Adrenal gland (tissue), 19 donors: ENCODE measurements at places on chromosomes 13 and 19.

GRCh38 chr19:34365463-34366401 lies 736 bp downstream of the GPI start:
- peak; percentile 75 for DNase-seq

- no peak for DNase-seq
These were observed 800.5 kb upstream of the KLHL1 start for GRCh38 chr13:70908795-70909194.

GRCh38 chr13:69641773-69642172 lies 465.9 kb upstream of the ATXN8OS start:
- DNase-seq: no peak

- DNase-seq: peak; percentile 18
These were observed 427 bp downstream of the RTBDN start for GRCh38 chr19:12833738-12834565.

- no peak for DNase-seq
These were observed 131.4 kb downstream of the TNFRSF19 start for GRCh38 chr13:23701636-23702035.

DNA sequence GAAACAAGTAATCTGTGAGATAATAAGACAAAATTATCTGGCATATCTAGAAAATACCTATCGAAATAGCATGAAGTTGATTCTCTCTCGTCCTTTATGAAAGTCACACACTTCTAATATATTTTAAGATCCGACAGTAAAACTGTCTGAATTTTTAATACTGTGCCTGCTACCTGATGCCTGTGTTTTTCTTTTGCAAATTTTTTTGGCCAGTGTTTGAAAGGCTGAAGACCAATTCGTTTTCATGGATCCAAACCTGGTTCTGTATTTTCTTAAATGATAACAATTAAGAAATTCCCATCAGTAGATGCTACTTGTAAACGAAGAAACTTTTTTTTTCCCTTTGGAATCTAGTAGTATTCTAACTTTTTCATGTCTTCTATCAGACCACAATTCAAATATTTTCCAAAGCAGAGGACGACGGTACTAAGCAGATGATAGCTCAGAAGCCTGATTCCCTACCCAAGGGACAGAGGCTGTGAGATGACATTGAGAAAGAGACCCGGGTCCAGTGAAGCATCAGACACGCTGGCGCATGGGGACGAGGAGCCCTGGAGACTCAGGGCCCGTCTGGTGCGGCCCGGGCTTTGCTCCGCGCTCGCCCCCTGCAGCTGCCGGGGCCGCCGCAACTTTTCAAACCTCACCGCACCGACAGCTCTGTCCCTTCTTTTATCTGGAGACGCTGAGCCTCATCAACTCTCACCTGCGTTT lies 49.5 kb upstream of the PABPC3 start:
- DNase-seq: no peak

DNA sequence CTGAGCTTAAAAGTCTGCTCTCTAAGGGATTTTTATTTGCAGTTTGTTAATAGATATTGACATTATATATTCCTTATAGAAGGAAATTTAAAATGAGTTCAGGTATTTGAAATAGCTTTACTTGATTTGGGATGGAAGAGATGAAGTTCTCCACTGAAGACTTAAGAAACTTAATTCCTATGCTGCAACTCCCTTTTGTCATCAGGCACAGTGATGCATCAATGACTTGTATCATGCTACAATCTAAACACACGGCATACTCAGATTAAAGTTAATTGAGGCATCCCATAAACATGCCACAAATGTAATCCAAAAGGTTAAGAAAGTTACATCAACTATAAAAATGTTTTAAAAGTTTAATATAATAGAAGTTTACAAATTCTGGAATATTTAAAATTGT lies 109.0 kb downstream of the STARD13 start:
- DNase-seq: no peak

GRCh38 chr19:2528675-2529101 lies 52.8 kb downstream of the GADD45B start:
- DNase-seq: no peak

DNA sequence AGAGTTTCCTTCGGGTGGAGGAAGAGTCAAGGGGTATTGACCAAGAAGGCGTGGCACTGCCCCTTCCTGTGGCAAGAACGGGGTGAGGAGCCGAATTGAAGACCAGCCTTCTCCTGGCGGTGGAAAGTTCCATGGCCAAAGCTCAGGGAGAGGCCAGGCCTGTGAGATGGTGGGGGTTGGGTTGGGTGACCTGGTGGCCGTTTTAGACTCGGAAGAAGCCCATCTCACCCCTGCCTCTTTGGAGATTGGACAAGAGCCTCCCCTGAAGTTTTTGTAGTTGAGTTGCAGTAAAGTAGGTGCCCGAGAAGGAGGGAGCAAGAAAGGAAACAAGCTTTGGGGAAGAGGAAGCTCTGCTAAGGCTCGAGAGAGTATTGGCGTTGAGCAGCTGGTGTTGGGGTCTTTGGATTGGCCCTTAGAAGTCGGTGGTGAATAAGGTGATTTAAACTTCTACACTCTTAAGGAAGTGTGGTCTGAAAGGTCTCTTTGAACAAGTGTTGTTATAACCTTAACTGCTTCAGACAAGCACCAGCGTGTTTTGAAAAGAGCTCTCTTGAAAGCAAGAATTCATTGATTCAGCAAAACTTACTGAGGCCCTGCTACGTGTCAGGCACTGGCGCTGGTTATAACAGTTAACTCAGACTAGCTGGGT lies 964 bp downstream of the SPINT2 start:
- DNase-seq: no peak

- DNase-seq: no peak
These were observed 19.8 kb upstream of the PLEKHF1 start for GRCh38 chr19:29645491-29645867.
